Activated naive CD4-positive, alpha-beta T cell (primary cell): ENCODE measurements at places on chromosomes 2 and 18.
A peak's percentile ranks its signal among the peaks of the same experiment; 100 is the strongest.

GRCh38 chr2:231764760-231765159, 16.3 kb downstream of the PDE6D start:
- DNase-seq: no peak

- DNase-seq: no peak
These were observed 777 bp downstream of the MOCOS start for GRCh38 chr18:36187826-36188721.

- DNase-seq: no peak
These were observed 147.3 kb downstream of the B3GNT2 start for GRCh38 chr2:62343206-62343605.

GRCh38 chr2:218880102-218880858, at the start of gene WNT10A:
Gene WNT10A, plus strand, starts transcription at chr2:218880852. Its CDS starts 144 bp downstream, at chr2:218880996.
- DNase-seq: peak; percentile 40

- no peak for DNase-seq
These were observed 58.4 kb downstream of the UBE2E3 start for GRCh38 chr2:181038796-181039195.

DNA sequence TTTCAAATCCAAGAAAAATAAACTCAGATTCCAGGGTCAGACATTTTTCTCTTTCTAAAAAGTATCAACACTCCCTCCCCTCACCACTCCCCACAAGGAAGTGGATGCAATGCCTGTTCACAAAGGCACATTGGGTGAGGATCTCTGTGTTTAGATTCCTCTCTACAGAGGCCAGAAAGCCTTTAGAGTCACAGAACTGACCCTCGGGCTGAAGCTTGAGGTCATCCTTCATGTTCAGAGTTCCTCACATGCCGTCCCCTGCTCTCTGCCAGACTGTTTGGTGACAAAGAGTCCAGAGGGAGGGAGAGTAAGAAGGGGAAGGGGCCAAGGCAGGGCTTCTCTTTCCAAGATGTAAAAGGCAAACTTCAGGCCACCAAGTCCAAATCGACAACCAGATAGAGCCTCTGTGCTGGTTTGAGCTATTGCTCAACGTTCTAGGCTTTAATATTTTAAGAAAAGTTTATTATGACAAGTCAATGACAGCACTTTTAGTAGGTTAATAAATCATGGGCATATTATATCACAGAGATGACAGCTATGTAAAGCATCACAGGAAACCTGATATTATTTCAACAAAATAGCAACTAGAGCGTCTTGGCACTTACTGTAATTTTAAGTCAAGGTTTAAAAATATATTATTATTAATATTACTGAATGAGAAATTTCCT, 269.4 kb downstream of the ETAA1 start:
- DNase-seq: no peak

- no peak for DNase-seq
These were observed 4.8 kb upstream of the ONECUT2 start for GRCh38 chr18:57430079-57431001.

GRCh38 chr2:79936715-79937114, 367.8 kb downstream of the LRRTM1 start:
- no peak for DNase-seq

DNA sequence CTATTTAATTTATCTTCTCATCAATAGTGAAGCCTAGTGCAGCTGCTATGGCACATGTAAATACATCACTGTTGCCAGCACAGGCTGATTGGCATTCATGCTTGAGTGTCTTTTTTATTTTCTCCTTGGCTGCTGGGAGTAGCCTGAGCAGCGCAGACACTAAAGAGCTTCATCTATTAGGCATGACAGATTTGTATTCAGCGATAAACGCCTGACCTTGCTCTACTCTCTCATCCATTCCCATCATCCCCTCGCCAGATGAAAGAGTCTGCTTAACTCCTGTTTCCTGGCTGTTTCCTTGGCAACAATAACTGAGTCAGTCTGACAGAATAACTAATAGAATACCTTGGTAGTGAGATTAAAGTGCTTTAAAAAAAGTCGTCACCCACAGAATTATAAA, 753.6 kb downstream of the DCC start:
- no peak for DNase-seq

DNA sequence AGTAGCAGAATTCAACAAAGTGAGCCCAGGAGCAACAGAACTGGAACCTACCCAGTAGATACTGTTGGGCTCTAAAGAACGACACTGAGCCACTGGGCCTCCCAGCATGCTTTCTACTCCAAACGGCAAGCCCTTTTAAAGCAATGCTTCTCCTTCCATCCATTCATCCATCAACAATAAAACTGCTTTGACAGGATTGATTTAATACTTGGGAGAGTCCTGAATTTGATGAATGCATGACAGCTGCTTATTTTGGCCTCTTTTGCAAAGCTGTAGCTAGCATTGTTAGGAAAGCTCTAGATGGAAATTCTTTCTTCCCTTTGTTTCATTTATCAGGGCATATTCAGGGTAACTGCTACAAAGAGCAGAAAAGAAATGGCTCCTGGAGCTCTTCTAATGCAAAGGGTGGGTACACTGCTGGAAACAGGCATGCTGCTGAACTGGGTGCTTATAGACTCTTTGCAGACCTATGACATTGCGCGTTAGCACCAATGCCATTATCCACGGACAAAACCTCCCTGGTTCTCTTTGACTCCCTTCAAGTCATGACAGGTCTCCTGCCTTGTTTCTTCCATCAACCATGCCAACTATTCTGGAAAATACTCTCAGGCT, 138.4 kb upstream of the HNRNPA3 start:
- DNase-seq: no peak

GRCh38 chr18:34694591-34695165, 15.4 kb upstream of the DTNA start:
- DNase-seq: no peak

GRCh38 chr2:2095360-2096093, 235.5 kb downstream of the MYT1L start:
- no peak for DNase-seq

DNA sequence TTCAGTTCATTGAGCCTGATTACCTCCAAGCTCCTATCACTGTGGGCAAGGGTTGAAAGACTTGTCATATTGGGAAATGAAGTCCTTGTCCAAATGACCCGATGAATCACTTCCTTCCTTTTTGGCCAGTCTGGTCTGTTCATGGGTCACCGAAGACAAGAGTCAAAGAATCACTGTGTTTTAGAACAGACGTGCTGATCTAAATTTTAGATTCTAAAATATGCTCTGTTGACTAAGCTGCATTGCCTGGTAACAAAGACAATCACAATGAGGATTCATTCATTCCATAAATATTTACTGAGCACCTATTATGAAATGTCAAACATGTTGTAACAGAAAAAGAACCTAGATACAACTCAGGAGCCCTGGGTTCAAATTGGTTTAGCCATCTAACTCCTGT, 99.4 kb upstream of the RND3 start:
- DNase-seq: no peak

GRCh38 chr18:59906203-59906602, 6.4 kb downstream of the PMAIP1 start:
- DNase-seq: no peak

- DNase-seq: no peak
These were observed 46.1 kb downstream of the SOWAHC start for GRCh38 chr2:109660046-109660860.
